LHCN-M2 (cell line): ENCODE measurements at places on chromosomes 6 and 20.

DNA sequence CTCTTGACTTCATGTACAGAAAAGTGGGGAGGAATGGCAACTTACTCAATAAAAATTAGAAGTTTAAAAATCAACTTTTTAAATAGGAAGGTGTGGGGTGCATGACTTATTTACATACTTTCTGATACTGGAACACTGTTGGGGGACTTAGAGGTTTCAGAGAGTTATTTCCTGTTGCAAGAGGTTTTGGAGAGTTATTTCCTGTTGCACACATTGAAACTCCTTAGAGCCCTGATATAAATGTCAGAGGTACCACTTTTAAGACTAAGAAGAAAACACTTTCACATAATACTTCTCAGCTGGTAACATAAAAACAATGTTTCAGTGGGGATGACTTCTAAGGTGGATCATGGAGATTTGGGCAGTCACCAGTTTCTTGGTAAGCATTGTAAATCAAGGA lies 579.9 kb downstream of the MMUT start:
- no peak for DNase-seq

DNA sequence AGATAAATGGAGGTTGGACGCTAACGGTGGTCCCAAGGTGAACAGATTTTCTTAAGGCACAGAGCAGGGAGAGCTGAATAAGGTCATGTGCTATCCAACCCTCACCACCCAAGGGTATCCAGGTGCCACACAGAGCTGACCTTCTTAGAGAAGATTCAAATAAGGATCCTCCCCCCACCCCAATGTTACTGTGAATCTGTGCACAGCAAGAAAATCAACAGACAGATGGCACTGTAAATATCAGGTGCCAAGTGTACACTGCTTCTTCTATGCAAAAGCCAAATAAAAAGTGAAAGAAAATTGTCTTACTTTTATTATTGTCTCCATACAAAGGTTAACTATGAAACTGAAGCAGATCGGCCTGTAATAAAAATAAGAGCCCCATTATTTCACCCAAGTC lies 96.9 kb downstream of the PAK5 start:
- DNase-seq, result no peak

DNA sequence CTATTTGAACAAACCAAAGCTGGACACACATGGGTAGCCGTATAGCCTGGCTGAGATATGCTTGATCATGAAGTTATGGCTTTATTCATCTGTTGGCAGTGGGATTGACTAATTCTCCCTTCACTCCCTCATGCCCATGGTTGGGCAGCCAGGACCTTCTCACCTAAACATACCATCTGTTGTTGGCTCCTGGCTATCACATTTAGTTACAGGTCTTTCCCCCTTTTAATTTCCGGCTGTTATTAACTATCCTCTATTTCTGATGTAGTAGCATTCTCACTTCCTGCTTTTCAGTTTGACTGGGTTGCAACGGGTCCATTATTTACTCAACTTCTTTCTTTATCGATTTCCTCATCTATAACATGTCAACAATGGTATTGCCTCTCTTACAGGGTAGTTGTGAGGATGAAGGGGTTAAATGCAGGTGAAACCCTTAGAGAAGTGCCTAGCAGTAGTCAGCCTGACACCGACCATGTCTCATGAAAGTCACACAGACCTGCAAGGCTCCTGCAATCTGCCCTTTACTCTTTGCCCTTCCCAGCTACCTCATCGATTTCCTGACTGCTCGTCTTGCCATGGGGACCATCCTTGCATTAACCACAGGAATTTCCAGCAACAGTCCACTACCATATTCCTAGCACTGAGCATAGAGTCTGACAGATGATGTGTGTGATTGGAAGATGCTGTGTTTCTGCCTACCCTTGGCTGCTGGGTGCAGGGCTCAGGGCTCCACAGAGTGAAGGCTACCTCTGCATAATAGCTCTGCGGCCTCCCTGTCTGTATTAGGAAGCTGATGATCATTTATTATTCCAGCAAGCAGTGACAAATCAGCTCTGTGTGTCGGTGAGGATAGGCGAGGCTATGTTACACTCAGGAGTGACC lies 42.2 kb downstream of the PPP1R14C start:
- DNase-seq, result no peak

DNA sequence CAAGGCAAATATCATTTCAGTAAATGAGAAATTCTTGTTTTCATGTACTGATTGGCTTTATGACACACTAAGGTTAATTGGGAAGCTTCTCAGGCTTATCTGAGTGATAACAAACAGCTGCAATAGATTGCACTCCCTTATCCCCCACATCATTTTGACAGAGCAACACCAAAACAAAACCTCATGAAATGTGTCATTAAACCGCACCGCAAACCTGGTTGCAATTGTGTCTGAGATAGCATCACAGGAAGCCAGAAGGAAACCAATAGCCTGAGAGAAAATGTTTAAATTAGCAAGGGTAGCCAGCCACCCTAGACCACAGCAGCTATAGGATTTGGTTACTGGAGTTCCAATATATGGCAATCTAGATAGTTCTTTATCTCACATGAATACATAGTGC lies 31.6 kb upstream of the LAMA4 start:
- peak; percentile 59 for DNase-seq

DNA sequence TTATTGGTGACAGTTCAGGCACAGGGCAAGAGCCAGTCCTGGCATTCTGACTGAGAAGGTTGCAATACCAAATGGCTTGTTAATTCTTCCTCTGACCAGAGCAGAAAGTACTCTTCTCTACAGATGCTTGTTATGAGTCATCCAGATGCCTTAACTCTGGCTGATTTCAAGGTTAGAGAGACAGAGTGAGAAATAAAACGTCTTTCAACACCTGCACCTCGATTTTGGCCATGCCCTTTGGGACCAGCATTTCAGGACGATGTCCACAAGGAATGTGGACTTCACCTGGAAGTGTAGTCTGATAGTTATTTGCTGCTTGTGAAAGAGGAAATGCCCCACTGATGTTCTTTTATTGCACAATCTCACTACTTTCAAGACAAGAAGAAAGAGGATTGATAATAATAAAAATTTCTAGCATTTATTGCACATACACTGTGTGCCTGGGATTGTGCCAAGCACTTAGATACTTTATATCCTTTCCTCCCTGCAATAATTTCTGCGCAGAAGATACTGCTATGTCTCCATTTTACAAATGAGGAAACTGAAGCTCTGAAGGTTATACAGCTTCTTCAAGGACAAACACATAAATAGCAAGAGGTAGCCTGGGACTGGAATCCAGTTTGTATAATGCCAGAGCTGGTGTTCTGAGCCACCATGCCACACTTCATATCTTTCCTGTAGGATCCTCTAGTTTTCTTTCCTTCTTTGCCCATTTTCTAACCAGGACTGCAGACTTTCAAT lies 33.5 kb upstream of the MCM3 start:
- peak; percentile 35 for DNase-seq

DNA sequence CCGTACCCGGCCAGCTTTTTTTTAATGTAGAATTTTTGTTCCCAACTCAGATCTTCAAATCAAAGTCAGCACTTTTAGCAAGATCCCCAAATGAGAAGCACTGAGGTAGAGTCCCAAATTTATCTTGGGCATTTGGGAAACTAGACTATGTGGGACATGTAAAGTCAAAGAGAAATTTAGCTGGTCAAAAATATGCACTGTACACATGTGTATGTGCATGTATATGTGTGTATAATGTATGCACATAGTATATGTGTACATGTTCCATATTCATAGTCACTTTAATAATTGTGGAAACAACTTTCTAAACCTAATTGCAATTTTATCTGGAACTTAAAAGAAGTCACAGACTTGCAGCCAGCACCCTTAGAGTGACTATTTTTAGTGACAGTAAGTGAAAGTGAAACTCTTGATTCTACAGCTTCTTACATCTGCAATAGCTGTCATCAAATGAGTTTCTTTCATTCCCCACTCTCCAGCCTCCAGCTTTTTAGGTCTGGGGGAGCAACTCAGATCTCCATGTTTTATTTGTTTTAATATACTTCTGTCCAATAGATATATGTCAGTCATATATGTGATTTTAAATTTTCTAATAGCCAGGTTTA lies 53.6 kb downstream of the CDC40 start:
- DNase-seq, result peak; percentile 22

GRCh38 chr6:153073841-153074240 lies 57.2 kb downstream of the RGS17 start:
- DNase-seq, result no peak

DNA sequence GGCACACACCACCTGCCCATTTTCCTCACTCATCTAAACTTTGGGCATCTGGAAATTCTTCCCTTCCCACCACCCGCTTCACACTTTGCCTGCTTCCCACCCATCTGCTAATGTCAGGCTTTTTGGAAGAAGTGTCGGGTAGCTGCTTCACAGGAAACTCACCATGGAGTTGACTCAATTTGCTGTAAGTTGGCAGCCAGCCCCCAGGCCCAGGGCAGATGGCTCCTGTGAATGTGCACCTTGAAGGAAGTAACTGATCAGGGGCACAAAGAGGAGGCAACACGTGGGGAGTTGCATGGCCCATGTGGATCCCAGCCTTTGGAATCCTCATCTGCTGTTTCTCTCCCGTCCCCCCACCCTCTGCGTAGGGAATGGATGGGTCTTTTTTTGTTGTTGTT lies 87.3 kb downstream of the PPP1R14C start:
- DNase-seq, result no peak

DNA sequence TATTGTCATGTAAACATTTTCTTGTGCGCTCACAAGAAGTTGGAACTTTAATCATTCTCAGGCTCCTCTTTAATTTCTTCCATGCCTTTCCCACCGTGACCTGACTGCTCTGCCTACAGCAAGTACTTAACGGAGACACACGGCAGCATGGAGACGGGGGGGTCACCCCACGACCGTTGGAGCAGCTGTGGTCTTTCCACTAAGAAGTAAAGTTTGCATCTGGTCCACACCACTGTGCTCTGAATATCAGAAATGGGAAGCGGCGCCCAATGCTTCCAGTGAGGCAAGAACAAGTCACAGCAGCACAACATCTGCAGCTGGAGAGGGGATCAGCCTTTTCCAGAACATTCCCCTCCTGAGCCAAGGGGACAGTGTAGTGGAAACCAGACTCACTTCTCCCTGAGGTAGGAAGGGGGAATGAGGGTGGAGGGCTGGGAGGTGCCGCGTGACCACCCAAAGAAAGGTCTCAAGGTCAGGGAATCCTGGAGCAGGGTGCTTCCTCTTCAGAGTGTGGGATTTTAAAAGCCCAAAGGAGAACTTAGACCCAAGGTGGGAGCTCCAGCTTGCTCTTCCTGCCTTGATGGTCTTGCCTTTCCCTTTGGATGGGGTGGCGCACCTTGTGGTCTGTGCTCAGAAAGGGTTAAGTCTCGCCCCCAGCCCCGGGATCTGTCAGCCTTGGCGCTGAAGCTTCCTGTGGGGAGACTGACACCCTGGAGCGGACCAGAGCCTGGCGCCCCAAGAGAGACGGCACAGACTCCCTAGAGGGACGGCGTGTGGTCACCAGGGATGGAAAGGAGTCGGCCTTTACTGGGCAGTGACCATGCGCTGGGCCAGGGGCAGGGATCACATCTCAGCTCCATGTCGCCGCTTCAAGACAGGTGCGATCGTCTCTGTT lies 25.6 kb upstream of the SMOC2 start:
- DNase-seq, result no peak

- no peak for DNase-seq
Measured at GRCh38 chr20:1386323-1386722, 6.5 kb downstream of the FKBP1A start.

DNA sequence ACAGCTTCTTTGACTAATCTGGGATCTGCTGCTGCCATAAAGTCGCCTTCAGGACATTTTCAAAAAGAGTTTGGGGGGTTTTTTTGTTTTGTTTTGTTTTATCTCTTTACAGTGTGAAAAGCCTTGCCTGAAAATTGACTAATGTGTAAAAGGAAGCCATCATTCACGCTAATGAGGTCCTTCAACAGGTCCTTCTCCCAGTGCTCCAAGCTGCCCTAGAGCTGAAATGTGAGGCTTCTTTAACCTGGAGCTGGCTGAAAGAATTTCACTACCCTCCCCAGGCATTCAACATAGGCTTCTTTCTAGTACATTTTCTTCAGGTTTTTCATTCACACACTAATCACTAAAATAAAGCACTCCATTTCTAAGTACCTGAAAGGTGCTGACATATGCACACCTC lies 145.1 kb upstream of the PRDM1 start:
- no peak for DNase-seq

GRCh38 chr6:45727228-45727627 lies 288.4 kb downstream of the CLIC5 start:
- no peak for DNase-seq

GRCh38 chr6:136751991-136752390 lies 40.3 kb downstream of the MAP3K5 start:
- DNase-seq, result no peak

DNA sequence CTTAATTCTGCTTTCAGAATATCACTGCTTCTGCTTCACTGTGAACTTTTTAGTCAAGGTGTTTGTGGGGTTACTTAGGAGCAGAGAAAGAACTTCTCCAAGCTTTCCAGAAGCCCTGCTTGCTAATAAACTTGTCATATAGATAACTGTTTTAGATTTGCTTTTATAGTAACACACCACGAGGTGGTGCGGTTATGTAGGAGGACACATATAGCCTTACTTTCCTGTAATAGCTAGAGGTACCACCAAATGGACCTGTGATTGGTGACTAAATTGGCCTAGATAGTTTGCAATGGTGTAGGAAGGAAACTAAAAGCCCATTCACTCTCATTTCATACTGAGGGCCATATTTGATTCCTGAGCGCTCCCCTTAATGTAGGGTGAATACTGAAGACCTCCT lies 52.3 kb upstream of the BCLAF1 start:
- peak; percentile 11 for DNase-seq

GRCh38 chr6:22708469-22708868 lies 139.1 kb downstream of the HDGFL1 start:
- DNase-seq, result no peak

DNA sequence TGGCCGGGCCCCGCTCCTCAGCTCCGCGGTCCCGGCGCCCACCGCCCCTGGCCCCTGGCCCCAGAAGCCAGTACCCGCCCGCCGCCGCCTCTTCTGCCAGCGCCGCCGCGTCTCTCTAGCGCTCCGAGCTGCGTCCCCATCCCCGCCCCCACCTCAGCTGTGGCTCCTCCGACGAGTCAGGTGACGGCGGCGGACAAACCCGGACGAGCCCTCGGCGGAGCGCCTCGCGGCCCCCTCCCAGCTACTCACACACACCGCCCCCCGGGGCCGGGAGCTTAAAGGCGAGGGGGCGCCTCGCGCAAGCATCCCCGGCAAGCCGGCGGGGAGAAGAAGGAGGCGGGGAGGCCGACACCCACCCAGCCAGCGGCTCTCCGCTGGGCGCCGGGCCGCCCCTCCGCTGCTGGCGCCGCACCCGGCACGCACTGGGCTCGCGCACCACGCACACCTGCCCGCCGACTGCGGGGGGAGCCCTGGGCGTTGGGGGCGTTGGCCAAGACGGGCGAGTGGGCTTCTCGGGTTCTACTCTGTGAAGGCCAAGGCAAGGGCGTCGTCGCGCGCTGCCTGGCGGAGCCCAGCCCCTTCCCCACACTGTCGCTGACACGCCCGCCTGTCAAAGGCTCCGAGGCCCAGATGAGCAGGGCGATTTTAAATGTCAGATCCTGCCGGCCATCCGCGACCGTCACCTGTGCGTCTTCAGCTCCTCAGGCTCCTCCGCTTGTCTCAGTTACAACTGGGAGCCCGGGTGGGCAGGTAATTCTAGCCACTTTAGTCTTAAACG lies at the start of gene SNAP91:
TSS of gene SNAP91 (minus strand) at position 132 of the 778 bp plus-strand sequence. CDS start 1,174 bp downstream, outside the sequence.
- DNase-seq, result no peak

GRCh38 chr6:21450149-21450548 lies 143.4 kb upstream of the SOX4 start:
- no peak for DNase-seq
